Placental epithelial cell (primary cell): ENCODE measurements at places on chromosomes 13 and 19. TPM values are rescaled to one million over a fixed set of nuclear protein-coding genes. Genes with fewer than 3 reads are reported as not detected.

The BCL2L12 gene
- 8.2 and 16.1 TPM in 2 replicates for total RNA-seq

The FCHO1 gene
- total RNA-seq = 1.6 and 2.0 TPM in 2 replicates

The ZNF296 gene
- total RNA-seq = 0.43 and 0.79 TPM in 2 replicates

The OR4F17 gene
- total RNA-seq = not detected in 2 replicates

The USHBP1 gene
- under 0.01 TPM in 1 of 2 replicates, not detected in the other for total RNA-seq

The ZNF547 gene
- 3.9 and 4.6 TPM in 2 replicates for total RNA-seq

The SH2D3A gene
- 50.3 and 105 TPM in 2 replicates for total RNA-seq

The TFDP1 gene
- total RNA-seq = 35.7 and 67.0 TPM in 2 replicates

The VAV1 gene
- not detected in 2 replicates for total RNA-seq

The N4BP2L2 gene
- 73.6 and 111 TPM in 2 replicates for total RNA-seq

The CGB8 gene
- total RNA-seq = 0.39 and 2.3 TPM in 2 replicates

The MTUS2 gene
- total RNA-seq = 3.8 and 7.9 TPM in 2 replicates

The CDADC1 gene
- total RNA-seq = 2.0 and 2.7 TPM in 2 replicates

The GNA15 gene
- total RNA-seq = 30.6 and 88.0 TPM in 2 replicates

The DNMT1 gene
- 40.6 and 45.5 TPM in 2 replicates for total RNA-seq

The TMEM38A gene
- total RNA-seq = 0.65 and 1.2 TPM in 2 replicates

The SELENOV gene
- not detected in 2 replicates for total RNA-seq

The FCAR gene
- total RNA-seq = not detected in 2 replicates

The PGLYRP2 gene
- total RNA-seq = not detected in 2 replicates

The PDX1 gene
- not detected in 2 replicates for total RNA-seq

The ZNF738 gene
- total RNA-seq = 5.0 and 5.5 TPM in 2 replicates

The GFY gene
- total RNA-seq = not detected in 2 replicates

The ZNF506 gene
- total RNA-seq = 22.4 and 23.3 TPM in 2 replicates

The LAIR2 gene
- total RNA-seq = not detected in 2 replicates

The KIR3DL1 gene
- total RNA-seq = not detected in 2 replicates

The POU4F1 gene
- 0.11 TPM in 1 of 2 replicates, not detected in the other for total RNA-seq

The ZNF528 gene
- total RNA-seq = 21.6 and 25.1 TPM in 2 replicates

The LILRA5 gene
- not detected in 2 replicates for total RNA-seq

The ZNF77 gene
- total RNA-seq = 1.6 and 3.5 TPM in 2 replicates

The SYT3 gene
- not detected in 2 replicates for total RNA-seq

The CD79A gene
- 0.87 TPM in 1 of 2 replicates, not detected in the other for total RNA-seq

The BRSK1 gene
- 0.79 and 2.2 TPM in 2 replicates for total RNA-seq

The GZMM gene
- not detected in 2 replicates for total RNA-seq

The NPAS1 gene
- total RNA-seq = 0.11 and 0.39 TPM in 2 replicates

The LAIR1 gene
- total RNA-seq = not detected in 2 replicates

The FFAR2 gene
- not detected in 2 replicates for total RNA-seq

The ZNF180 gene
- 10.2 and 14.3 TPM in 2 replicates for total RNA-seq

The DAND5 gene
- 0.11 TPM in 1 of 2 replicates, not detected in the other for total RNA-seq

The KLHL1 gene
- total RNA-seq = not detected in 2 replicates

The C19orf85 gene
- total RNA-seq = not detected in 2 replicates

The OR7C1 gene
- total RNA-seq = 0.98 and 3.5 TPM in 2 replicates

The HPN gene
- 0.22 and 0.79 TPM in 2 replicates for total RNA-seq

The ZNF610 gene
- 0.98 and 3.5 TPM in 2 replicates for total RNA-seq

The ITM2B gene
- total RNA-seq = 93.4 and 103 TPM in 2 replicates

The SF3A2 gene
- 23.6 and 52.6 TPM in 2 replicates for total RNA-seq
